ENCODE measurements at places on chromosomes 2 and 18. TPM values are rescaled to one million over a fixed set of nuclear protein-coding genes. Genes with fewer than 3 reads are reported as not detected.

The NXPH2 gene
- not detected for total RNA-seq

The FSHR gene
- total RNA-seq: not detected

The RNU2-63P gene
- total RNA-seq: not detected

The EPAS1 gene
- 58.4 TPM for total RNA-seq

The SLC30A3 gene
- not detected for total RNA-seq

The IL36G gene
- not detected for total RNA-seq

The GREB1L gene
- 0.52 TPM for total RNA-seq

The ASB18 gene
- total RNA-seq: not detected

The FAM161A gene
- total RNA-seq: 3.1 TPM

The C2orf66 gene
- total RNA-seq: 0.78 TPM

The WIPF1 gene
- 8.0 TPM for total RNA-seq

The REG3G gene
- 673 TPM for total RNA-seq

The AQP12B gene
- total RNA-seq: 328 TPM

The TRIM43 gene
- not detected for total RNA-seq

The ZNF521 gene
- total RNA-seq: 17.4 TPM

The ZNG1B gene
- total RNA-seq: 19.4 TPM

The GKN2 gene
- total RNA-seq: not detected

The SLC11A1 gene
- 3.0 TPM for total RNA-seq

The SLC16A14 gene
- 0.78 TPM for total RNA-seq

The TBC1D8 gene
- total RNA-seq: 111 TPM

The HDHD2 gene
- 24.1 TPM for total RNA-seq

The CAPN14 gene
- total RNA-seq: not detected

The HRH4 gene
- total RNA-seq: not detected

The PRKRA gene
- total RNA-seq: 21.5 TPM

The TMEM37 gene
- 19.1 TPM for total RNA-seq

The FBLN7 gene
- total RNA-seq: 1.3 TPM

Data from body of pancreas (tissue), 4 donors.